KG1 (cell line): ENCODE measurements at places on chromosomes 6 and 20.
A peak's percentile ranks its signal among the peaks of the same experiment; 100 is the strongest.

DNA sequence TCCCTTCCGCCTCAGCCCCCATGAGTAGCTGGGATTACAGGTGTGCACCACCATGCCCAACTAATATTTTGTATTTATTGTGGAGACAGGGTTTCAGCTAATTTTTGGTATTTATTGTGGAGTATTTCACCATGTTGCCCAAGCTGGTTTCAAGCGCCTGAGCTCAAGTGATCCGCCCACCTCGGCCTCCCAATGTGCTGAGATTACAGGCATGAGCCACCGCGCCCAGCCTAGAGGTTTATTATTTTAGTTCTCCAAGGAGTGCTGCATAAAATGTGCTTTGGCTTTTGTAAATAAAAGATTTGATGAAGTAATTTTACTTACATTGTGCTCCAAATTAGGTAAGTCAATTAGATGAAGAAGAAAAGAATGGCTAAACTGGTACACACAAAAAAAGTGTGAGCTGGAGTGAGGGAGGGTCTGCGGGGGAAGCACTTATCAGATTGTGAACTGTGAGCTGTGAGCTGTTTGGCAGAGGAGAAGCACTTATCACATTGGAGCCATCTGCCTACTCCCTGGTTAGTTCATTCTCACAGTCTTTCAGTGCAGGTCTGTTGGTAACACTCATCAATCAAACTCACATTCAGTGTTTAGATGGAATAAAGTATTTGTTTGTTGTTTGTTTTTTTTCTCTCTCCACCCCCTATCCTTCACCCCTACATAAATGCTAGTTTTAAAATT lies 398.0 kb downstream of the EPHA7 start:
- DNase-seq, result no peak

- no peak for DNase-seq
Observed at GRCh38 chr20:19549896-19550295, 208.2 kb upstream of the RIN2 start.

DNA sequence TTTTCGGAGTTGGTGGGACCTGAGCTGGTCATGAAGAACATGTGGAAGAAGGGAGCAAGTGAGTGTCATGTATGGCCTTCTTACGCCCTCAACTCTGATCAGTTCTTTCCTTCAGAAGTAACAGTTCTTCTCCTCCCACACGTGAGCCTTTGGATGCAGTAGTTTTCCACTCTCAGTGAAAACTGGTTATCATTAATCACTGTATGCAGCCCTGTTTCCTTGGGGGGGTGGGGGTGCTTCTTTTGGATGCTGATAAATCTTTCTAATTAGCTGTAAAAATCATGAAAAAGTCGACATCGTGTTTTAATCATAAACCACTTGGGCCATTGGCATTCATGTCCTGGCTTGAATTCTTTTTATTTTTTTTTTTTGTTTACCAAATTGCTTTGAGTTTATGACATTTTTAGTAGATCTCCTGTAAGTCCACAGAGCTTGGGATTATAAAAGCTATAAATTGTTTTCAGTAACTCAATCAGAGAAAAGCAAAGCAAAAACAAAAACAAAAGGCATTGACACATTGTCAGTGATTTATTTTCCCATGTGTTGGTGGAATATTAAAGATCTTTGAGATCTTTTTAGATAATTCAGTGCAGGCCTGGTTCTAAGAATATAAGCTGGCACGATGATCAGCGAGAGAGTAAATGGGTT lies 84.8 kb downstream of the TRMT11 start:
- no peak for DNase-seq

DNA sequence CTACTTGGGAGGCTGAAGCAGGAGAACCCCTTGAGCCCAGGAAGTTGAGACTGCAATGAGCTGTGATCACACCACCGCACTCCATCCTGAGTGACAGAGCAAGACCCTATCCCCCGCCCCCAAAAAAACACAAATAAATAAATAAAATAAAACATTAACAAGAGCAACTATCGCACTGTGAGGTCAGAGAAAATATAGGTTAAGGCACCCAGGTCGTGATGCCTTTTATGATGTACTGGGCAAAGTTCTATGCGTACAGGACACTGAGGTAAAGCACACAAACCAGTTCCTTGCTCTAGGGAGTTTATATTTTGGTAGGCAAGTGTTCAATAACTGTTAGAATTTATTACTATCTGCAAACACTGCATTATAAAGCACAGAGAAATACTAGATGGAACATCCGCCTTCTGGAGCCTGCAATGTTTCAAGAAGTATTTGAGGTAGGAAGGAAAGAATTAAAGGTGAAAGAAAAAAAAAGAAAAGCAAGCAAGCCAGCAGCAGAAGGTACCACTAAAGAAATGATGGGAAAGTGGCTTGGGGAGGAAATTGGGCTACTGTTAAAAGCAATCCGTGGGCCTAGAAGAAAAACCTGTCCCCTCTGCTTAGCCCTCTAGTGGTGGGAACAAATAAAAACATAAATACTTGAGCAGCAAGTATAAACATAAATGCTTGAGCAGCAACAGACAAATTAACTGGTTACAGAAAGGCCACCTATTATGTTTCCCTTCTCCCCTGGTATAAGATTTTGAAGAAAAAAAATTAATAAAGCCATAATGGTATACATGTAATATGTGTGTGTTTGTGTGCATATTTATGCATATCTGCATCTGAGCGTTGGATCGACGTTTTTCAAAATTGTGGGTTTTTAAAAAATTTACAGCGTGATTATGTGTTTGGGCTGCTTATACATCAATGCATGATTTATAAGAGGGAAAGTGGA lies 128.0 kb downstream of the PHACTR1 start:
- no peak for DNase-seq

GRCh38 chr6:158009114-158009891 lies 27.6 kb downstream of the SYNJ2 start:
- peak; percentile 37 for DNase-seq

- no peak for DNase-seq
Observed at GRCh38 chr6:144149894-144150709, at the start of gene STX11. Gene STX11, plus strand, starts transcription at chr6:144150517. Its CDS starts 36,111 bp downstream, at chr6:144186628.

- no peak for DNase-seq
Observed at GRCh38 chr20:2930538-2930937, 57.3 kb downstream of the PTPRA start.

- no peak for DNase-seq
Observed at GRCh38 chr6:96249755-96250154, 234.0 kb downstream of the FUT9 start.

DNA sequence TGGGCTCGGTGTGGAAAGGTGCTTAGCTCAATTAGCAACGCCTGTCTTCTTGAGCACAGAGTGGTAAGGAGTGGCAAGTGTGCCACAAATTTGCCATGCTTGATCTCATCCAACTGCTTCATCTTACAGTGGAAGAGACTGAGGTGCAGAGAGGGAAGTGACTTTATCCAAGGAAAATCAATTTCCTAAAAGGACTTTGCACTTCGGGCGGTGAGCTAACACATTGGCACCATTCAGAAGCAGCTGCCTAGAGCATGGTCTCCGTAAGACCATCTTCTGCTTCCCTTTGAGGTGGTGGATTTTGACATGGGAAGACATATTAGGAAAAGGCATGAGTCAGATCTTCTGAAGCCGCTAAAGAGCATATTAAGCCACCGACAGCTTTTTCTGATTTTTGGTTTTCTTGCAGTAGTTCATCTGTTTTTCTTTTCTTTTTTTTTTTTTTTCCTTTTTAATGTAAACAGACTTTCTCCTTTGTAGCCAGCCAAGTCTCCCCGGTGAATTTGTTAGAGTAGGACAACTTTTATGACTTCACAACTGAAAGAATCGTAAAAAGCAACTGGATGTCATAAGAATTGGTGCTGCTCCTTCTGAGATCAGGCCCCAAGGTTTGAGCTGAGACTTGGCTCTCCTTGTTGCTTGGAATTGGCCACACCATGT lies 273.2 kb downstream of the CDC5L start:
- DNase-seq, result no peak

GRCh38 chr6:9248133-9248532 lies 812.8 kb upstream of the SLC35B3 start:
- DNase-seq, result no peak

DNA sequence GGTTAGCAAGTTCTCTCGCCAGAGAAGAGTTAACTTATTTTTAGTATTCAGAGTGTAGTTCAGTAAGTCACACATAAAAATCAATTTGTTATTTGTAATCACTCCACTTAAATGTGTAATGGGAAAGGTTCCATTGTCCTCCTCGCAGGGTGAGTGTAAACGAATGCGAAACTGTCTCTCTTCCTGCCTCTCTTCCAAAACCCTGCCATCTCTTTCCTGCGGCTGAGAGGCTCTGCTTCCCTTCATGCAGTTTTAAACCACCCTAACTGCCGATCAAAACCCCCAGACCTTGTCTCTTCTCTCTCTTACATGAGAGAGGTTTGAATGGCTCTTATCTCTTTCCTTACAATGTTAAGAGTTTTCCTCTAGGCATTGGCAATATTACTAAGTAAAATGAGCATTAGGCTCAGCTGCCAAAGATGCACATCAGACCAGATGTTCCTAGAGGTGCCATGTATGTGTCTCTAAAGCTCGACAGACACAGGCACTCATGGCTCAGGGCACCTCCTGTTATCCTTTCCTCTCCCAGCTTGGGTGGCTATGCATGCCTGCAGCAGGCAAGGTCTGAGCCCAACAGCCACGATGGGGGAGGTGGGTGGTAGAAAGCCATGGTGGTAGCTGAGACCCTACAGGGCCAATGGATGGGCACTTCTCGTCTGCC lies 91.2 kb downstream of the JARID2 start:
- no peak for DNase-seq

- DNase-seq, result peak; percentile 41
Observed at GRCh38 chr20:57346477-57346876, 4.6 kb upstream of the RAE1 start.

DNA sequence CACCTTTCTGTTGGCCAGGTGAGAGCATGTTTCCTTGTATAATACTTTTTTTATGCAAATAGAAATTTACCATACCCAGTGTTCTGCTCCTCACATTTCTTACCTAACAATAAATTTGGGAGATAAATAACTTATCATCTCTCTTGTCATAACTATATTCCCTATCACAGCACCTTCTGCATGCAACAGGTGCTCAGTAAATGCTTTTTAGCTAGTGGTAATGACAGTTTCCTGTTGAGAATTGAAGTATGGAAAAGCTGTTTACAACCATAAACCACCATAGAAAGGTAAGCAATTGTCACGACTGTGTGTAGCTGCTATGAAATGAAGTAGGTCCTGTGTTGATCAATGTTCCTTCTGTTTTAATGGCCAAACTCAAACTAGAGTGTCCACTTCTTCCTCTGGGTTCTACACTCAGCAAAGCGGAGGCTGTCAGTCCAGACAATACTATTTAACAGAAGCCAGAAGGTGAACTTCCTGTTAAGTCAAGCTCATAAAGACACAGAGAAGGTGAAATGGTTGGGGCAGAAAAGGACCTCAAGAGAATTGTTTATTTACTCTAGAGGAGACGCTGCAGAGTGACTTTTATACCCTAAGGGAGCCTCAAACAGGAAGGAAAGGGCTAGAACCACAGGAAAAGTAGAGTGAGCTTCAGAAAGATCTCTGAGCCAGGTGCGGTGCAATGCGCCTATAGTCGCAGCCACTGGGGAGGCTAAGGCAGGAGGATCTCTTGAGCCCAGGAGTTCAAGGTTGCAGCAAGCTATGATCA lies 84.0 kb upstream of the SLC22A16 start:
- DNase-seq, result peak; percentile 11

DNA sequence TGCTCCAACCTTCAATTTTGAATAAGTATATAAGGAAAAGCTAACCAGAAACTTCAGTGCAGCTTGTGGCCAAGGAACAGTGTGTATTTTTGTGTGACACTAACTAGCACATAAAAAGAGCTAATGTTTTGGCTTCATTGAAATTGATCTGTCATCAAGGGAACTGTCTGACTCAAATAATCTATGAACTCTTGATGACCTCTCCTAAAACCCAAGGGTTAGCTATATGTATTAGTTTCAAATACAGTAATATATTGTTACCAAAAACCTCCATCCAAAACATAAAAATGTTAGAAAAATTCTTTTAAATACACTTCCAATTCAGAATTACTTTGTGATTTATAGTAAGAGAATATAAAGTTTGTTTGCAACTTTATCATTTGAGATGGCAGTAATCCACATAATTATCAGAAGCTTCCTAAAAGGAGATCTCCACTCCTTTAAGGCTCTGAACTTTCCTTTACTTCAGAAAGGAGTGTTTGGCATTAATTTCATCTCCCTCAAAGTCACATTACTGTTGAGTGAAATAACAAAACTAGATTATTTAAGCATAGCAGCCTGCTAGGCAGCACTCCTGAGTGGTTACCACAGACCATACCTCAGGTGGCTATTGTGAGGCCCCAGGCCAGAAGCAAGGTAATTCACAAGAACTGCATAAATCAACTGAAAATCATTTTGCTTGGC lies 46.3 kb upstream of the HSF2 start:
- no peak for DNase-seq

DNA sequence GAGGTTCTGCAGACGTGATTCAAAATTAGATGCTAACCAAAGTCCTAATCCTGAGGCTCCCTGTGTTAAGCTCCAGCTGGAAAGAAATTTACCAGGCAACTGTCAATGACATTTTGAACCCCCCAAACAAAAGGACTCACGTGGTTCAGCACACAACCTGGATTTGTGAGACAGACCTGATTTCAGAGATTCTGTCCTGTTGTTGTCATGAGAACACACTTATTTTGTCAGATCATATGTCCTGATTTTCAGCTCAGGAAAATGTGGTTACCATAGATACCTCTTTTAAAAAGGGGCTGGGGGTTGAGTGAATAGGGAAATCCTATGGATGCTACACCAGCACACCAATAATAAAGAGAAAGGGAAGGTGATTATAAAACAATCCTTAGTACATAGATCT lies 61.6 kb downstream of the MTFR2 start:
- no peak for DNase-seq

DNA sequence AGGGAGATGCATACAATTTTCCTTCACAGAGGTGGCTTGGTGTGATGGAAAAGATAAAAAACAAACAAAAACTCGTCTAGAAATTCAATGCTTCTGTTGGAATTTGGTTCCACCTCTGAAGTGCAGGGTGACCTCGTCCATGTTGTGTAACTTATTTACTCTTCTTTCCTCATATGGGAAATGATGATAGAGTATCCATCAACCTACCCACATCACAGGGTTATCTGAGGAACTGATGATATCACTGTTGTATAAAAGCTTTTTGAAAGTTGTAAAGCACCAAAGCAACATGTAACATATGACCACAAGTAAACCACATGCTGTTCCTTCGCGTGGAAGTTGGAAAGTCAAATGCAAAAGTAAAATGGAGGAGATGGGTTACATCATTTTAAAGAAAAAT lies 212.0 kb upstream of the SGK1 start:
- no peak for DNase-seq

DNA sequence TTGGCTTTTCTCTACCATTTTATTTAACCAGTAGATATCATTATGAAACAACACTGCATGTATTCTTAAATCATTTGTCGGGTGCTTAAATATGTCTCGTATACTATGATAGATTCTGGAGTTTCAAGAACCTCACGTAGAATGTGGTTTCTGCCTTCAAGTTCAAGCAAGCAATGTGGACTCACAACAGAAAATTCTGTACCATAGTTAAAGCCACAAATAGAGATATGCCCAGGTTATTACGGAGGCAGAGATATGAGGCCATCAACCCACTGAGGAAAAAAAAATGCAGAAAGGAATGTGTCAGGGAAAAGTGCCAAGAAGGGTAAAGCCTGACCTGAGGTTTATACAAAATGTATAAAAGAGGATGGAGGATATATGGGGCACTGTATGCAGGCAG lies 109.9 kb downstream of the GFRAL start:
- DNase-seq, result no peak
